Activated T-helper 1 cell treated with anti-CD3 and anti-CD28 coated beads, Interleukin-2, amount 50 U/mL, for 16 hours (primary cell): ENCODE measurements at places on chromosomes 12 and 14.

DNA sequence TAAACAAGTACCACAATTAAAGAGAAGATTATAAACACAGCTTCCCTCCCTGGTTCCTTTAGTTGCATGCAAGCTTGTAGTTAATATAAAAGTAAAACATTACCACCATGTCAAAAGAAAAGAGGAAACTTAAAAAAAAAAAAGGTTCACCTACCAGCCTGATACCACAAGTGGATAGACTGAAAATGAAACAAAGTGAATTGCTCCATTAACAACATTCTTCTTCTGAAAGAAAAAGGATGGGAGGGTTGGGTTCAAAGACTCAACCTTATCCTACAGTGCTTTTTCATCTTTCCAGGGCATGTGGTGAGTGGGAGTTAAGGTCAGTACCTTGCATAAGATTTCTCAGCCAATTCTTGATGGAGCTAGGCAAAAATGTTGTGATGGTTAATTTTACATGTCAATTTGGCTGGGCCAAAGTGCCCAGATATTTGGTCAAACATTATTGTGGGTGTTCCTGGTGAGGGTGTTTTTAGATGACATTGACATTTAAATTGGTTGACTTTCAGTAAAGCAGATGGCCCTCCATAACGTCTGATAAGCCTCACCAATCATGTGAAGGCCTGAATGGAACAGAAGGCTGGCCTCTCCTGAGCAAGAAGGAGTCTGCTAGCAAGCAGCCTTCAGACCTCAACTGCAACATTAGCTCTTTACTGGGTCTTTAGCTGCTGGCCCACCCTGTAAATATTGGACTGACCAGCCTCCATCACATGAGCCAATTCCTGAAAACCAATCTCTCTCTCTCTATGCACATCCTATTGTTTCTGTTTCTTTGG is 28.8 kb downstream of the VCPKMT start:
- no peak for DNase-seq

GRCh38 chr14:103220982-103221641 is 97.9 kb downstream of the TNFAIP2 start:
- no peak for DNase-seq

DNA sequence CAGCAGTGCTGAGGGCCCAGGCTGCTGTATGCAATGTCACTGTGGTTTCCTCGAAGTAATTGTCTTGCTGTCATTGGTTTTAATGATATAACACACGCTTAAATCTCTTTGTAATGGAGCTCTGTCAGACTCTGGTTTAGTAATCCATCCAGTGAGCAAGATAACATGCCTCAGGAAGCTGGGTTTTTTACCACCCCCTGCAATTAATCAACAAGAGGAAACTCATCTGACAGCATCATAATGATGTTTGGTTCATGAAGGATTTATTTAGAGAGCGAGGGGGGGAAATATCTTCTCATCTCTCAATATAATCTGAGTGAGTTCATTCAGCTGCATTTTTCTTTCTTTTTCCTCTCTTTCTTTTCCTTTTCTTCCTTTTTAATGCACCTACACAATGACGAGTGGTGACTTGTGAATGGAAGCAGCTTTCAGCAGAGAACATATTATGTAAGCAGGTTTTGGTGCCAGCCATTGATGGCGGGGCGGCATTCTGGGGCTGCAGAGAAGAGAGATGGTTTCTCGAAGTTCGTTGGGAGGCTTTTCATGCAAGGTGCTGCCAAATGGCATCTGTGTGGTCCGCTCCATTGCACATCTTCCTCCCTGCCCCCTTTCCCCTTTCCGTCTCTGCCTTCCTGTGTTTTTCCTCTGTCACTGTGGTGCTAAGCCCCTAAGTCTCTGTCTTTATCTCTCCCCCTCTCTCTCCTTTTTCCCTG is 6.7 kb downstream of the RPH3A start:
- no peak for DNase-seq

DNA sequence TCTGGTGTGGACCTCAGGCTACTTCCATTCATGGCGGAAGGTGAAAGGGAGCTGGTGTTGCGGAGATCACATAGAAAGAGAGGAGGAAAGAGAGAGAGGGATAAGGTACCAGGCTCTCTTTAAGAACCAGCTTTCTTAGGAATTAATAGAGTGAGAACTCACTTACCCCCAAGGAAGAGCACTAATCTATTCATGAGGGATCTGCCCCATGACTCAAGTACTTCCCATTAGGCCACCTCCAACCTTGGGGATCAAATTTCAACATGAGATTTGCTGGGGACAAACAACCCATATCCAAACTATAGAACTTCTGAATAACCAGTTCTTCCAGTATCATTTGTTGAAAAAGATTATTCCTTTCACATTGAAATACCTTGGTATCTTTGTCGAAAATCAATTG is 34.0 kb upstream of the C2CD5 start:
- no peak for DNase-seq

- no peak for DNase-seq
Observed at GRCh38 chr12:41228066-41228820, 40.1 kb downstream of the PDZRN4 start.

DNA sequence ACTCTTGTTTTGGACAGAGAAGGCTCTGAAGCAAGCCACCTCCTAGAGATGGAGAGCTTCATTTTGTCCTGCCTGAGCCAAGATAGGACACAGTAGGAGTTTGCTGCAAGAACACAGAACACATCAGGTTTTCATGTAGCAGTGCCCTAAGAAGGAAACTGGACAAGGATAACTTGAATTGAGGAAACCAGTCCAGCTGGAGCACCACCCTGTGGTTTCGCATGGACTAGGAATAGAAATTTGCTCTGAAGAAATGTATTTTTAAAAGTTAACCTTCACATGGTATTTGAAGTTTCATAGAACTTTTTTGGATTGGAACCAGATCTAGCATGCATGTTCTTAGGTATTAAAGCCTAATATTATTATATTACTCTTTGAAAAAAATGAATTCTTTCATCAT is 68.8 kb downstream of the RERG start:
- DNase-seq: no peak

DNA sequence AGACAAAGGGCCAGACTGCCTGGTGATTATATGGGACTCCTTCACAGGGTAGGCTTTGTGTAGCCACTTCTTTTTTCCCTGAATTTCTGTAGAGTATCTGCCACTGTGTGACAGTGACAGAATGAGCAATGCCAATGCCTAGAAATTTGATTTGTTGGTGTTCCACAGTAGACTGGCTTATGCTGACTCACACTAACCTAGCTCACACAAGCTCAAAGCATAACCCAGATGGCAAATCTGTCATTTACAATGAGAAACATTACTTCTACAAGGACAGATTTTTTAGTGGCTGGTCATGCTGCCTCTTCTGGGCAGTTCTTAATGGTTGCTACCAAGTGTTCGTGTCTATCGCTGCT is 15.9 kb downstream of the CFAP251 start:
- DNase-seq: no peak

DNA sequence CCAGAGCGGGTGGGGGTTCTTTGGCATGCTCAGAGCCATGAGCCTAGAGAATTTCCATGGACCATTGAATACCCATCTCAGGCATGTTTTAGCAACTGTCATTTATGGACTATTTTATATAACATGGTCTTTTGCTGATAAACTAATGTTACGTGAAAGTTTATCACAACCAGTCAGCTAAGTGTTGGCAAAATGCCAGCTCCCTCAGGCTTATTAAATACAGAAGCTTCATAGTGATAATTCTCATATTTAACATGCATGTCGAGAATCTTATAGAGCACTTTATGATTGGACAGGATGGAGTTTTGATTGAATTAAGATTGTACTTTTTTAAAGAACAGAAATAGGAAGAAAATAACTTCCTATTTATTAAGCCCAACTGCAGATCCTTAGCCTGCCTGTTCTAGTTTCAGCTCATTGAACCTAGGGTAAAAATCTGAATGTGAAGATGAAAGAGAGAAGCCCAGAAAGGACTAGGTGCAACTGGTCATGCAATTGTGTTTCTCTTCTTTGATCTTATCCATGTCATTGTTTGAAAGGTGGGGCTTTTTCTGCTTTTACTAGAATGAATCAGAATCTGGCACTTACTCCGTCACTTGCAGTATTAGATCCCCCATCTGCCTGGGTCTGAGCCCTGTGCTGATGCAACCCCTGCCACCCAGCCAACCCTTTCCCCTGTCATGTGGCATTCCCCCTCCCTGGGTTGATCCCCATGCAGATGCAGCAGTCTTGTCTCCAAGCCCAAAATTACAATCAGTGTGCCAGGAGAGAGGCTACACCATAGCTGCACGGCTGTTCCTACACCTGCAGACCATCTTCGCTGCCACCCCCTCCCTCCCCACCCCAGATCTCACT is 134.6 kb upstream of the EVL start:
- no peak for DNase-seq

DNA sequence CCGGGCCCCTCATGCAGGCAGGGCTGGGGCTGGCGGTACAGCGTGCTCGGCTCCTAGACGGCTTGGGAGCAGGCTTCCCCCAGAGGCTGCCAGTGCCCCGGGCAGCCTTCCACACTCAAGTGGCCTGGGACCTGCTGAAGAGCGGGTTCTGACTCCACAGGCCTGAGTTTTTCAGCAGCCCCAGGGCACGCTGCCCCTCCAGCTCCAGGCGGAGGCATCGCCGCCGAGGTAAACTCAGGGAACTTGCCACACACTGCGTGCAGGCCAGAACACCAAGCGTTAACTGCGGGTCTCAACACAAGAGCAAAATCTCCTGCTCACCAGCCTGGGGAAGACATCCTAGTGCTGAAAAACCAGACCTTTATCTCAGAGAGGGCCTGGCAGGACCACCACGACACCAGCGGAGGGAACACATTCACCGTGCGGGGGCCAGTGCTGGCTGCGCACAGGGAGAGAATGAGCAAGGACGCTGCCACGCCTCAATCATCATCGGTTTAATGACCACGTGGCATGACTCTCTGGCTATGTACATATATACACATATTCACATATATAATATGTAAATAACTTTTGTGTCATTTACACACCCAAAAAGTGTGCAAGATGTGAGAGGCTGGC is 21.3 kb downstream of the PSMC1 start:
- no peak for DNase-seq

GRCh38 chr14:94005324-94006073 is 8.4 kb downstream of the CCDC197 start:
- DNase-seq: no peak

DNA sequence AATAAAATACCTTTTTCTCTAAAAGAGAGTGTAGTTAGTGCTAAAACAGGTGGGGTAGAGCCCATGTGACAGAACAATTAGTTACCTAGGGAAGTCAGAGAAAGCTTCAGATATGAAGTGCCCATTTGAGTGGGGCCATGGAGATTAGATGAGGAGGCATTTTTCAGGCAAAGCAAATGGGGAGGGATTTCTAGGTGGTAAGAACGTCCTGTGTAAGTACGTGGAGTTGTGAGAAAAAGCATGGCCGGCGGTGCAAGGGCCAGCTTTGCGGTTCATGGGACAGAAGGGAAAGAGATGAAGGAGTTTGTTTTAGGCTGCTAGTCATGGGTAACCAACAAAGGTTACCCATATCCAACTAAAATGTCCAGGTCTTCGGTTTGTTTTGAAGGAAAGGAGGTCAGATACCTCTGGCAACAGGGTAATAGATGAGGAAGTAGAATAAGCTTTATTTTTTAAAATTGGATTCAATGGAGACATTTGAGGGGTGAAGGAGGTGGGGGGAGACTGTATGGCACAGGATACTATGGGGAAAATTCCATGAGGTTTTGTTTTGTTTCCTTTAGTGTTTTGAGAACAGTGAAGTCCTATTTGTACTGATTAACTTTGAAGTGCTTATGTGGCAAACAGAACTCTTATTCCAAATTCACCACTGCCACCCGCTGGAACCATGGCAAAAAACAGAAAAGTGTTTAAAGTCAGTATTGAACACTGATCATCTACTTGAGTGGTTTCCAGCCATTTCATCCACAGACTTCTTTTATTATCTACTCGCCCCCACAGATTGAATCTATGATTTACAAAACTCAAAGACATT is 10.0 kb upstream of the SNRPF start:
- DNase-seq: no peak

- no peak for DNase-seq
Observed at GRCh38 chr14:80705241-80705980, 236.1 kb downstream of the CEP128 start.

DNA sequence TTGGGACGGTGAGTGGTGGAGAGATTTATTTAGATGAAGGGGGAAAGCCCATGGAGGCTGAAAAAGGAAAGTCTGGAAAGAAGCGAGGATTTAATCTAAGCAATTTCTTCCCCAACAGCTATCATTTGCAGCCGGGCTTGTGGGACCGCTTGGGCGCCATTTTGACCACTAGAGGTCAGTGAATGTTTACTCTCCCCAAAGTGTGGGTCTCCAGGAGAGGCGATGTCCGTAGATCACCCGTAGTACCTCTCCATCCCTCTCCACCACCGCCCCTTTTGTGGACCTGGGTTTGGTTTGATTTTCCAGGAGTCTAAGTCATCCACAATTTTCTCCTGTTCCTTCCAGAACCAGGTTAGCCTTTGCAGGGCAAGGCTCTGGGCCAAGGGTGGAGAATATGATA is 91.2 kb upstream of the PARP11 start:
- no peak for DNase-seq

DNA sequence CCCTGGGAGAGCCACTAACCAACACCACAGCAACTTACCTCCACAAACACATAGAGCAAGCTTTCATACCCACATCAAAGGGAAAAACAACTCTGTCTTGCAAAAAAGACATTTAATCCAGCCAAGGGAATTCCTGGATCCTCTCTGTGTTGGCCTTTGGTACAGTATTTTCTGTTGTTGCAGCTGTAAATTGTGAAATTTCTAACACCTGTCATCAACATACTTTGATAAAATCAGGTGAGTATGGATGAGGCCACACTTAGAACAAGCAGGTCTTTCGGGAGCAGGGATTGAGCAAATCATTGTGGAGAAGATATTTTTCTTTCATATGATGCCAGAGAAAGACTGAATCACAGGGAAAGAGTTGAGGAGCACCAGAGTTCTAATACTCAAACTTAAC is 89.3 kb downstream of the SPTSSA start:
- no peak for DNase-seq
